ENCODE measurements at places on chromosomes 3 and 15.

- no peak for DNase-seq
Measured at GRCh38 chr3:72186400-72186855, 401.5 kb upstream of the PROK2 start.

- no peak for DNase-seq
Measured at GRCh38 chr3:46360907-46361306, 7.0 kb downstream of the CCR2 start.

DNA sequence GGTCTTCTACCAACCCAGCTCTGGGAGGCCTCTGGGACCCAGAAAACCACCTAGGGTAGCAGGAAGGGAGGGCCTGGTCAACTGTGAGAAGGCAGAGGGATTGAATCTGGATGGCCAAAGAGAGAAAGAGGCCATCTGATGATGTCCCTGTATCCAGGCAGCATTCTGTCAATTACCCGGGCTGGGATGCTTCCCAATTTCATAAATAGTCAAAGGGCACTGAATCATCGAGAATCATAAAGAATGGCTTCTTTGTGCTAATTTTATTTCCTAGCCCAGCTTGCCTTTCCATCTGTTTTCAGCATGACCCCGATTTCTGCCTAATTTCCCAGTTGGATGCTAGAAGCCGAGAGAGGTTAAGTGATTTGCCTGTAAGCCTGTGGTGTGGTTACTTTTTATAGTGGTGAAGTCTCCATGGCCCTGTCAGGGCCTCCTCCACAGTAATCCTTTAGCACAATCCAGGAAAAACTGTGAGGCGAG, 129.2 kb downstream of the FAM43A start:
- no peak for DNase-seq

- DNase-seq, result no peak
Measured at GRCh38 chr3:143210141-143210540, 90.6 kb downstream of the CHST2 start.

- no peak for DNase-seq
Measured at GRCh38 chr3:31442755-31443154, 90.0 kb upstream of the STT3B start.

GRCh38 chr3:55518451-55518850, 31.3 kb upstream of the WNT5A start:
- no peak for DNase-seq

DNA sequence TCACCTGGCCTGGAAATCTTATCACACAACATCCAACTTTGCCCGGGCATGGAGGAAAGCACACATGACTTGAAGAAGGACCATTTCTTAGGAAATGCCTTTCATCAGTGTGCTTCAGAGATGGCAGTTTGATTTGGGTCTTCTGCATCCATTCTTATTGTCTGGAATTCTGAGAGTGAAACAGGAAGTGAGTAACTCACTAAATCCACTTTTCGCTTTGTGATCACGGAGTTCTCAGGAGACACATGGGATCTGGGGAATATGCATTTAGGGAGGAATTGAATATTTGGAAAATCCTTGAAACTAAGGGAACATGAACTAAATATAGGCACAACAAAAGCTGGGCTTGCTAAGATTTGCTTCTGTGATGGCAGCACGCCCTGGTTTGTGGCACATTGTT, 212.5 kb upstream of the FEZF2 start:
- DNase-seq, result no peak

GRCh38 chr15:78808550-78808949, 2.7 kb downstream of the ADAMTS7 start:
- DNase-seq, result no peak

GRCh38 chr3:10534066-10534465, 28.7 kb upstream of the ATP2B2 start:
- DNase-seq, result no peak

DNA sequence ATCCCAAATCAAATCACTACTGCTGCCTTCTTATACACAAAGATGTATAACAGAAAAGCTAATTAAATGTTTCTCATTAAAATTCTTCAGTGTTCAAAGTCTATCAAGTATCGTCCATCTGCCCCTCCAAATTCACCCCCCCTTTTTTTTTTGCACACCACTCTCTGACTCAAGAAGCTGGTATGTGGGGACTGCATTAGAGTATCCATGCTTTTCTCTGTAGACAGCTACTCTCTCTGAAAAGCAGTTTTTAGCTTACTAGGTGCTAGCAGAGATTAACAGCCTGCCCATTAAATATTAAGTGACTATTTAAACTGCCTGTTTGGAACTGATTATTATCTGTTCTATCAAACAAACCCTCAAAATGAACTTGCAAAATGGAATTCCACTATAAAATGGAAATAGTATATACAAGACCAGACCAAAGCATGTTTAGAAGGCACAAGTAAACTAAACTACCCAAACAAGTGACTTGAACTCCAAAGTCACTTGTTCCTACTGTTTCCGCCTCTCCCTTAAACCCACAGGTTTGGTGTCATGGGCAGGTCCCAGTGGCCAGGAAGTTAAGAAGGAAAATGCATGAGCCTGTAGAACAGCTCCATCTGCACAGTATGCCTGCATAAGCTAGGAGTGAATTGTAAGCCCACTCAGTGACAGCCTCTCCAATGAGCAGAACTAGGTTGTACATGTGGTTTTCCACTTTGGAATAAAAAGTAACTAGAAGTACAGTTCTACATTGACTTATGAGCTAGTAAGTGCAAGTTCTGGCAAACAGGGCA, 32.5 kb downstream of the GBE1 start:
- no peak for DNase-seq

GRCh38 chr15:63892794-63893441, 59.2 kb upstream of the HERC1 start:
- no peak for DNase-seq

DNA sequence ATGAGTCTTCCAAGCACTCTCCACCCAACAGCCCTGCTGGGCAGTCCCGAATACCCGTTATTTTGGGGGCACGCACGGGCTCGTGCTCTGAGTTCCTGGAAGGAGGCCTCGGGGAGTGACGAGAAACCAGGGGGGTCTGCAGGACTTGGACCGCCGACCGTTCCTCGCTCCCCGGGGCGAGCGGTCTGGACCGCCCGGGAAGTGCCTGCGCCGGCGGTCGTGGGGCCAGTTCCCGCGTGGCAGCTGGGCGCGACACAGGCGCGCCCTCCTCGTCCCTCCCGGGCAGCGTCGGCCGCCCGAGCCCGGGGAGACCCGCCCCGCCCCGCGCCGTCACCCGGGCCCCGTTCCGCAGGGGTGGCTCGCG, 387 bp downstream of the GNB4 start:
- no peak for DNase-seq

GRCh38 chr15:45116482-45117307, 2.6 kb downstream of the DUOXA2 start:
- DNase-seq, result no peak
